ENCODE measurements at places on chromosomes 3 and 15.

GRCh38 chr3:24287755-24288450 lies 206.7 kb downstream of the THRB start:
- no peak for DNase-seq

DNA sequence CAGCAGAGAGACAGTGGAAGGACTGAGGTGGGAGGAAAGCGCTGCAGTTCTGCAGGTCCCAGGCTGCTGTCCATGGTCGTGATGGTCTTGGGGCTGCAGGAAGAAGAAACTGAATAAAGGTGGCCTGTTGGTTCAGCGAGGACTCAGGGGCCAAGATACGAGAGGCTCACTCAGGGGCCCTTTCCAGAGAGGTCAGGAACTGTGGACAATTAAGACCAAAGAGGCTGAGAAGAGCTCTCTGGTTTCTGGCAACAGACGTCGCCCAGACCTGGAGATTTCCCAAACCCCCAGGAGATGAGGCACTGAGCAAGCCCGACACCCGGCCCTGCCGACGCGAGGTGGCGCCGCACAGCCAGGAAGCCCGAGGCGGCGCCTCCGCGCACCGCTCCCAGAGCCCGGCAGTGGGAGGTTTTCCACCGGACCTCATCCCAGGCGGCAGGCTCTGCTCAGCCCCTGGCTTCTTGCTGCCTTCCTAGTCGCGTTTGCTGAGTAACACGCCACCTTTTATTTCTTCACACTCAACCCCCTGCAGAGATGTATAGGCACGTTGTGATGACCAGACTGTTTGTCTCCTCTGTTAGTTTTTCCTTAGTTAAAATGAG lies 56.4 kb upstream of the ARRDC4 start:
- no peak for DNase-seq

GRCh38 chr3:137764563-137765309 lies 621 bp downstream of the SOX14 start:
- no peak for DNase-seq

DNA sequence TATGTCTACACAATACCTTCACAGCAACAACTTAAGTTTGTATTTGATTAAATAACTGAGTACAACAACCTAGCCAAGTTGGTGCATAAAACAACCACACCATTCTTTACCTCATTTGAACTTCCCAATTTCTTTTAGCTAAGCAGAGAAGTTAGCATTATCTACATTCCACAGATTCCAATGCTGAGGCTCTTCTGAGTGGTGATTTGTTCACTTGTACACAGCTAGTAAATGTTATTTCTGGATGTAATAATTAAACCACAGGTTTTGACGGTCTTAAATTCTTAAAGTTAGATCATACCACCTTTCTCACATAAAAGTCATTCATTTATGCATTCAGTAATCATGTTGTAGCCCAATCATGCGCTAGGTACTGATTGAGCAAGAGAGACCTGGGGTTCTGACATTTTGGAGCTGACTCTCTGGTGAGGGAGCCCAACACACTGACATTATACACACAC lies 102.5 kb downstream of the SST start:
- no peak for DNase-seq

GRCh38 chr3:127615631-127616305 lies 13.2 kb upstream of the PODXL2 start:
- DNase-seq, result no peak

GRCh38 chr3:131349946-131350347 lies 31.6 kb upstream of the NUDT16 start:
- no peak for DNase-seq

All from activated CD8-positive, alpha-beta memory T cell treated with anti-CD3 and anti-CD28 coated beads, Interleukin-2, amount 50 U/mL, for 4 hours (primary cell).